ENCODE measurements at places on chromosomes 13 and 19.

DNA sequence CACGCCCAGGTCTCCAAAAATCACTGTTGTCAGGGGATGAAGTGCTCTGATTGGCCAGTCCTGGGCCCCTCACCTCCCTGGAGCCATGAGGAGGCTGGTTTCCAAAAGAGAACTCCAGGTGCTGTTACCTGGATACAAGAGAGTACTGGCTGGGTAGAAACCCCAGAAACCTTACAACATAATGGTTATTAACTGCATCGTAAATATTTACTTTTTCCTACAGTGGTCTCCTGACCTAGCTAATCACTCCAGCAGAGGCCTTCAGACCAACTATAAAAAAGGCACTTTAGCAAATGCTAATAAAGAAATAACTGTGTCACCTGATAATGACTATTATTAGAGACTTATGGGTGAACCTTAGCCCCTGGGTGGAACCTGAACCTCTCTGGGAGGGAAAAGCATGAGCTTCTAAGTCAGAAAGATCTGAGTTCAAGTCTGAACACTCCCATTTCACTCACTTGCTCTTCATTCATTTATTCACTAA is 1.5 kb upstream of the IGSF23 start:
- DNase-seq: peak; percentile 94

DNA sequence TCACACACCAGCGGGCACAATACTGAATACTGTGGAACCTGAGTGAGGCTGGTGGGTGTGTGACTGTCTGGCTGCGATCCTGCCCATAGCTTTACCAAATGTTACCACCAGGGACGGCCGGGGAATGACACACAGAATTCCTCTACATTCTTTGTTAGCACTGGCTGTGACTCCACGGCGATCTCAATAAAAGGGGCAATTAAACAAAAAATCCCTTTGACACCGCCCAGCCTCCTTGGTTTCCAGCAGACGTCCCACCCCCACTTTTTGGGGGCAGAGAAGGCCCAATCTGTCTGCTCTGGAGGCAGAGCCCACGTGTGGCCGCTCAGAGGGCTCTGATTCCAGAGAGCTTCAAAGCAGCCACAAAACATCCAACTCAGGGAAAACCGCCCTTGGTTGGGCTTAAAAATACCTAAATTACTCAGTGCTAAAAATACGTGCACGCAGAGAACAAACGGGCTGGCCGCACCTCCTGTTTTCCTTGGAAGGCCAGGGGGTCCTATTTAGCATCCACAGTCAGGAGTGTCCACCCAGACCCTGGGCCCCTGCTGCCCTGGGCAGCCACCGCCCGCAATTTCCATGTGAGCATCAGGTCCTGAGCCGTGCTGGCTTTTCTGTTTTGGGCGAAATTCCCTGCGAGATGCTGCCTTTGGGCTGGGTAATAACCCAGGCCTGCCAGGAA is 47.8 kb downstream of the GADD45B start:
- no peak for DNase-seq

- peak; percentile 62 for DNase-seq
These were observed 231.5 kb upstream of the SPRY2 start for GRCh38 chr13:80572308-80572922.

DNA sequence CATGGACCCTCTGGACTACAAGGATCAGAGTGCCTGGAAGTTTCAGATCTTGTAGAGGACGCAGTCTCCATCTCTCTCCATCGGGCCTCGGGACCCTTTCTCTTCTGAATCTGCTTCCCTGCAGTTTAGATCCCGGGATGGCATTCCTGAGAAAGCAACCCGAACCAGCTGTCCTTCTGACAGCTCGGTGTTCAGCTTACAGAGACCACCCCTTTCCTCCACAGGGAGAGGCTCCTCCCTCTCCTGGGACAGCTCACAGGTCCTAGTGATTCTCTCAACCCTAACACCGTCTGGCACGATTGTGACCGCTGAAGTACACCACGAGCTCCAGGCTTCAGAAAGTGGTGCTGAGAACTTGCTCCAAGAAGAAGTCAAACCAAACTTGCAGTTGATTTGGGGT is 18.2 kb downstream of the CRX start:
- DNase-seq: no peak

DNA sequence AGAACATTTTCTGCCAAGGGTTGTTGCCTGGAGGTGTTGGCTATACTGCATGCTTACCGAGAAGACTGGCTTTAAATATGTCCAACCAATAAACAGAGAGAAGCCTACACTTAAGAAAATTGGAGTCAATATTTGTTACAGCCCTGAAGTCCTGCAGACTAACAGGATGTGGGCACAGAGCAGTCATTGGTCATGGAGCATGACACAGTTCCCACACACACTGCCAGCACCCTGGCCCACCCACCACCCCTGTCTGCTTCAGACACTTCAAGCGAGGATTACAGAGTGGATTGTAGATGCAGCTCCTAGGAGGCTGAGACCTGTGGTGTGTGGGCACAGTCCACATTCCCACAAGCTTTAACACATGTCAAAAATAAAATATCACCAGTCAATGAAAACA is 21.0 kb upstream of the SERP2 start:
- no peak for DNase-seq

GRCh38 chr13:109481040-109481439 is 305.3 kb downstream of the IRS2 start:
- no peak for DNase-seq

- DNase-seq: no peak
These were observed 85.8 kb upstream of the ZNF91 start for GRCh38 chr19:23481043-23481442.
